ENCODE measurements at places on chromosomes 13 and 19.

- no peak for DNase-seq
Measured at GRCh38 chr19:14449321-14449720, 16.2 kb downstream of the PKN1 start.

DNA sequence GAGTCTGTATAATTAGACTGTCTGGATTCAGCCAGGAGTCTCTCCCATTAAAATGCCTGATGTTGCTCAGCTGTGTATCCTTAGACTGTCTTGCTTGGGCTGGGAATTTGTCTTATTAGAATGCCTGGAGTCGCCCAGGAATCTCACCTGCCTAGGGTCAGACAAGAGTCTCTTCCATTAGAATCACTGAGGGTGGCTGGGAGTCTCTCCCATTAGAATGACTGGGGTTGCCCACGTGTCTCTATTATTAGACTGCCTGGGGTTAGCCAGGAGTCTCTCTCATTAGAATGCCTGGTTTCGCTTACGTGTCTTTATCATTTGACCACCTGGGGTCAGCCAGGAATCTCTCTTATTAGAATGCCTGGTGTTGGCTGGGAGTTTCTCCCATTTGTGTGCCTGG is 1450.0 kb downstream of the UQCRFS1 start:
- no peak for DNase-seq

DNA sequence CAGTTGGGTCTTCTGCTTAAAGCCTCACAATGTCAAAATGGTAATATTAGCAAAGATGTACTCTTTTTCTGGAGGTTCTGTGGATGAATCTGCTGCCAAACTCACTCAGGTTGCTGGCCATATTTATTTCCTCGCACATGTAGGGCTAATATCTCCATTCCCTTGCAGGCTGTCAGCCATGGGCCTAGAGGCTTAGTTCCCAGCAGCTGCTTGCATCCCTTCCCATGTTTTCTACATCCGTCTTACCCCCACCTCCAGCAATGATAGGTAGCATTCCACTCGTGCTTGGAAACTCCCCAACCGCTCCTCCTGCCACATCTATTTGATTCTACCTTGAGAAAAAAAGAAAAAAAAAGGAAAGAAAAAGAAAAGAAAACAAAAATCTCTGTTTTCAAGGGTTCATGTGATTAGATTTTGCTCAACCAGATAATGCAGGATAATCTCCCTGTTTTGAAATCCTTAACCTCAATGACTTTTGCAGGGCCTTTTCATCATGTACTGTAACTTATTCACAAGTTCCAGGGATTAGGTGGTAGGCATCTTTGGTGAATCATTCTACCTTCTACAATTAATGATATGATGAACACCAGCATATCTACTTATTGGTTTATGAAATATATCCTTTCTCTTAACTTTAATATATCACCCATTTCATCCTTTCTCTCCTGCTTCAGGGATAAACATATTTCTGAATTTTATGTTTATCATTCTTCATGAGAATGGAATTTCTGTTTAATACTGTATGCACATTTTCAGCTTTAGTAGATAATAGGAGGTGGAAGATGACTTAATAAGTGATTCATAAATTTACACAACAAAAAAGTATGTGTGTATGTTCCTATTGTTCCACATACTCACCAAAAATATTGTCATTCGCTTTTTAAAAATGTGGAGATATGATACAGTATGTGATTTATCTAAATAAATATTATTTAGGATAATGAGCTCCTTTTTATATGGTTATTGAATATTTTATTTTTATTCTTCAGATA is 931.9 kb downstream of the SLITRK5 start:
- DNase-seq = no peak

GRCh38 chr19:35822579-35822978 is 9.9 kb upstream of the PRODH2 start:
- DNase-seq = no peak

- DNase-seq = no peak
Measured at GRCh38 chr19:41552558-41552957, 23.4 kb upstream of the CEACAM21 start.

DNA sequence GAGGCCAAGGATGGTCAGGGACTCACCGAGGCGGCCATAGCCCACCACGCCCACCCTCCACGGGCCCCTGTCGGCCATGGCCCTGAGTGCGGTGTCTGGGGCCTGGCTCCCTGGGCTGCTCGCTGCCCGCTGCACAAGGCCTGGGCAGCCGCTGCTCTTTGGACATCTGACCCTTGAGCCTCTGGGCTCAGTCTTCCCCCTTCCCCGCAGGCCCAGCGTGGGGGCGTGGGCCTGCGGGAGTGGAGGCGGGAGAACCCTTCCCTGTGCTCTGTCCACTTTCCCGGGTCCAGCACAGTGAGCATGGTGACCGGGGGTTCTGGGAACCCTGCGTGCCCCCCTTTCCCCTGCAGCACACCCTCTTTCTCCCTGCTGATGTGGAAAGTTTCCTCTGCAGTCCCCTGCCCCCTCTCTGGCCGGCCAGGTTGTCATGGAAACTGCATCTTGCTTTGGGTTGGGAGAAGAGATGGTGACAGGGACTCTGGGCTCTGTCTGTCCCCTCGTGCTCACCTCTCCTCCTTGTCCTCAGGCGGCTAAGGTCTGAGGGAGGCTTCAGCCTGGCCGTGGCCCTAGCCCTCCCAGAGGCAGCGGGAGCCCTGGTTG is at the start of gene ASPDH:
Gene ASPDH, minus strand, starts transcription at position 168 of the 600 bp plus-strand sequence. Its CDS starts 90 bp downstream, at position 78.
- DNase-seq = no peak

All from fibroblast of upper back skin (primary cell).